ENCODE measurements at places on chromosomes 5 and 9.

- DNase-seq: no peak
These were observed 193.0 kb upstream of the MAP1B start for GRCh38 chr5:71914281-71914680.

GRCh38 chr9:122996586-122996985 is 36.9 kb upstream of the GPR21 start:
- no peak for DNase-seq

GRCh38 chr5:2371419-2371710 is 380.1 kb downstream of the IRX2 start:
- DNase-seq: no peak

DNA sequence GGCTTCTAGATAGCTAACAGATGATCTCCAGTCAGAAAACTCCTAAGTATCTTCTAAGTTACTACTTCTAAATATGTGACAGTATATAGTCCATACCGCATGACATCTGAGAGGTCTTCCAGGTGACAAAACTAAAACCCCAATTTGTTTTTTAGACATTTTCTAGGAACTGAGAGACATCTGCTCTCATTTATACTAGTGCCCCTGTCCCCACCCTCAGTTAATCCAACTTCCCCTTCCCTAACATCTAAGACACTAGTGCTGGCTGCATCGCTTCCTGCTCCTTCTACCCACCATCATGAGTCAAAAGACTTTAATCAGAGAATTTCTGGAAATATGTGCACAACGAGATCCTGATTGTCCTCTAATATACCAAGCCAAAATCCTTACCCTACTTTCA is 37.9 kb downstream of the FBXW11 start:
- no peak for DNase-seq

- peak; percentile 48 for DNase-seq
These were observed 66.3 kb downstream of the RGMB start for GRCh38 chr5:98839469-98840383.

All from right cardiac atrium (tissue), 5 donors.